ENCODE measurements at places on chromosomes 3 and 15. TPM values are rescaled to one million over a fixed set of nuclear protein-coding genes. Genes with fewer than 3 reads are reported as not detected.
A peak's percentile ranks its signal among the peaks of the same experiment; 100 is the strongest.

- no peaks in the 10 kb centered on the region for H3K27me3 ChIP-seq
- no peaks in the 10 kb centered on the region for H3K36me3 ChIP-seq
- H3K27ac ChIP-seq, result no peak overlapping the region
Observed at GRCh38 chr15:67009576-67010569, 55.5 kb upstream of the SMAD3 start.

DNA sequence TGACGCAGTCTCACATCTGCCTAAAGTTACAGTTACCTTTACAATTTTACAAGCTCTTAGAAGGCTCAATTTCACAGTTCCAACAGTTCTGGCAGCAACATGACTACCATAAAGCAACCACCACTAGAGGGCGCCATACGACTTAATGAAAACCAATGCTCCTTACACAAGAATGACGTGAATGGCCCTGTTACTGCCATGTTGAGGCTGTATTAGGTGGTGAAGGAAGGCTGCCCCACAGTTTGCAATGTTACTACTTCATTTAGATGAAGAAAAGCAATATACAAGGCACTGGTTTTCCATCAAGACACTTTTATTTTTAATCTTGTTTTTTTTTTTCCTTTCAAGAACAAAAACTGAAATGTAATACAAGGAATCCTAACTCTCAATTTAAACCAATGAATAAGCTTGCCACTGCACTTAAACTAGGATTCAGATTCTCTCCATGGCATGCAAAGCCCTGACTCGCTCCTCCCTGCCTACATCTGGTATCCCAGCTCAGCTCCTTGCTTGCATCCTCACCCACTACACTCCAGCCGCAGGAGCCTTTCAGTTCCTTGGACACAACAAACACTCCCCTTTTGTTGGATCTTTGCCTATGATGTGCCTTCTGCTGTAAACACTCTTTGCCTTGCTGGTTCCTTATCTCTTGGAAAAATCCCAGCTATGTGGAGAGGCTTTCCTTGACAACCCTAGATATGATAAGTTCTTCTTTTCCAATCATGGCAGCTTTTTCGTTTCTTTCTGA is 270.7 kb downstream of the GBE1 start:
- H3K27ac ChIP-seq, result no peak overlapping the region
- H3K4me3 ChIP-seq, result no peak overlapping the region
- DNase-seq, result no peak
- H3K36me3 ChIP-seq, result no peaks in the 10 kb centered on the region
- no peaks in the 10 kb centered on the region for H3K27me3 ChIP-seq
- no peaks in the 10 kb centered on the region for H3K4me1 ChIP-seq

GRCh38 chr3:139128803-139129202 is 84.1 kb upstream of the PRR23C start:
- H3K27ac ChIP-seq, result no peak overlapping the region
- no peaks in the 10 kb centered on the region for H3K36me3 ChIP-seq

DNA sequence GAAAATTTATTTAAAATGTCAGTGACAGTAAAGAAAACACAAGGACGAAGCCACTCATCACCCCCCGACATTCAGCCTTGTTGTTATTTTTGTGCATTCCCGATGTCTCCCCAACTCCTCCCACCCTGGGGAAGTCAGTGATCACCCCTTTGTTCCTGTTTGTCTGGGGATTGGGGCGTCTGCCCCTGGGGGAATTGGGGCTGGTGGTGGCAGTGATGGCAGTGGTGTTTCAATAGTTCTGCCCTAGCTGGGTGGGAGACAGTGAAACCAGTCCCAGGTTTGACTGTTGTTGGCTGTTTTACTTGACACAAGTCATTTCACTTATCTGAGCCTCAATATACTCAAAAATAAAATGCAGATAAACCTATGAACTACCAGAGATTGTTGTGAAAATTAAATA is 33.5 kb downstream of the IRAK2 start:
- peak overlapping the region; percentile 81 for H3K27ac ChIP-seq
- no peak overlapping the region for H3K4me3 ChIP-seq
- peaks cover 48% of the 10 kb centered on the region for H3K4me1 ChIP-seq
- DNase-seq, result no peak

GRCh38 chr15:84773716-84774115 is 25.3 kb downstream of the ZNF592 start:
- H3K4me3 ChIP-seq, result no peak overlapping the region
- H3K27ac ChIP-seq, result no peak overlapping the region
- H3K27me3 ChIP-seq, result no peaks in the 10 kb centered on the region
- DNase-seq, result no peak

GRCh38 chr3:182121401-182121800 is 409.7 kb downstream of the SOX2 start:
- peaks cover 2% of the 10 kb centered on the region for H3K4me1 ChIP-seq
- DNase-seq, result no peak
- H3K4me3 ChIP-seq, result no peak overlapping the region
- H3K27ac ChIP-seq, result no peak overlapping the region
- H3K27me3 ChIP-seq, result no peaks in the 10 kb centered on the region

GRCh38 chr3:71166339-71167240 is 416.9 kb downstream of the FOXP1 start:
- H3K36me3 ChIP-seq, result no peaks in the 10 kb centered on the region
- no peak overlapping the region for H3K27ac ChIP-seq
- DNase-seq, result no peak
- H3K4me3 ChIP-seq, result no peak overlapping the region

GRCh38 chr15:68518785-68519430 is 59.9 kb upstream of the CORO2B start:
- H3K27ac ChIP-seq, result no peak overlapping the region
- no peak overlapping the region for H3K4me3 ChIP-seq
- no peak for DNase-seq
- H3K36me3 ChIP-seq, result no peaks in the 10 kb centered on the region

DNA sequence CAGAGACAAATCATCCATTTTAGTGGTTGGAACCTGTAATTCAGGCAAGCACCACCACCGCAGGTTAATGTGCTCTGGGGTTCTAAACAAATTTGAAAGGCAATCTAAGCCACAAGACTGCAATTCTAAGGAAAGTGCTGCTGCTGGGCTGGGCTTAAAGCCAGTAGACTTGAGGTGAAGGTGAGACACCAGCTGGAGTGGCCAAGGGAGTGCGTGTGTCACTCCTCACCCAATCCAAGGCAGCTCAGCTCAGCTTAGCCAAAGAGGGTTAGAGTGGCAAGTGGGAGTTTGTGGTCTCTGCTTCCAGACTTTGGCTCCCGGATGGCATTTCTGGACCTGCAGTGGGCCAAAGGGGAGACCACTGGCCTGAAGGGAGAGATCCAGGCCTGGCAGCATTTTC is 1655.6 kb downstream of the SI start:
- H3K4me1 ChIP-seq, result no peaks in the 10 kb centered on the region
- no peaks in the 10 kb centered on the region for H3K36me3 ChIP-seq
- DNase-seq, result no peak
- no peak overlapping the region for H3K27ac ChIP-seq
- H3K4me3 ChIP-seq, result no peak overlapping the region
- H3K27me3 ChIP-seq, result no peaks in the 10 kb centered on the region

The SLC28A2 gene
- not detected for total RNA-seq

The SERPINI1 gene
- 1.1 TPM for total RNA-seq

The TAGLN3 gene
- not detected for total RNA-seq

The MST1R gene
- 18.9 TPM for total RNA-seq

The CHRFAM7A gene
- not detected for total RNA-seq
